ENCODE measurements at places on chromosomes 6 and 20.
A peak's percentile ranks its signal among the peaks of the same experiment; 100 is the strongest.

DNA sequence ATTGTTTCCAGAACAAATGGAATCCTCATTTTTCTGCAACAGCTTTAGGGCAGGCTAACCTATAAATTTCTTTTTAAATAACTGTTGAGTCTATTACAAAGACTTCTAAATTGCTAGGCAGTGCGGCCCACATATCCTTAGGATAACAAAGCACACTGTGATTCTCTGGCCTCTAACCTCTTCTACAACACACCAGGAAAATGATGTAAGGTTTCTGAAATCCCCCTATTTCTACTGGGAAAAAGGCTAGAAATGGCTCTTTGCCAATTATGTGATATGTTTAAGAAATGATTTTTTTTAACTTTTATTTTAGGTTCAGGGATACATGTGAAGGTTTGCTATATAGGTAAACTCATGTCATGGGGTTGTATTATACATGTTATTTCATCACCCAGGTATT is 17.3 kb upstream of the NT5E start:
- DNase-seq: no peak

DNA sequence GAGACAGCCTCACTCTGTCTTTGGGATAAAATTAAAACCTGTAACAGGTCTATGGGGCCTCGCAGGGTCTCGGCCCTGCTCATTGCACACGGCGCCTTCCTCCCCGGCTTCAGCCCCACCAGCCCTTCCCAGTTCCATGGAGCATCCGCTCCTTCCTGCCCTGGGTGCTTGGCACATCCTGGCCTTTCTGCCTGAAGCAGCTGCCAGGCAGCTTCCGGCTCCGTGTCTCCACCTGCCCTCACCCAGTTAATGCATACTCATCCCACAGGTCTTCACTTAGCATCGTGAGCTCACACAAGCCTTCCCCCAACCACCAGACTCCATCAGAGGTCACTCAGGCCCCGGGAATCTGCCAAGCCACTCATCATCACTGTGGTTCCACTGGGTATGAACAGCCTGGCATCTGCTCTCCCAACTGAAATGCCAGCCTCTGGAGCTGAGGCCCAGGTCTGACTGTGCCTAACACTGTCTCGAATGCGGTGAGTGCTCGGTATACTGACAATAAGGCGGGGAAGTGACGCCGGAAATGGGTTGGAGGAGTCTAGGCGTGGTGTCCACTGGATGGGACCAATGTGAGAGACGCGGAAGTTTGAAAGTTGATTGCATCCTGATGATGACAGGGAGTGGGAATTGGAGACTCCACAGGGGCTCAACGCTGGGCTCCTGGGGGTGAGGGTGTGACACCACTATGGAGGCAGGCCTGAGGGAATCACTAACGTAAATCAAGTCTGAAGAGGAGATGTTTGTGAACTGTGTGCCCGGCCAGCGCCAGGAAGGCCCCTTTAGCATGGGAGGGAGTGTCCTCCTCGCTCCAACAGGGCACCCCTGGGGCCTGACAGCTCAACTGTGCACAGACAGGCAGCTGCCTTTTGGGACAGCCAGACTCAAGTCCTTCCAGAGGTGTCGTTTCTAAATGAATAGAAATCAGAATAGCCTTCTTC is 245.8 kb downstream of the TTLL2 start:
- no peak for DNase-seq

DNA sequence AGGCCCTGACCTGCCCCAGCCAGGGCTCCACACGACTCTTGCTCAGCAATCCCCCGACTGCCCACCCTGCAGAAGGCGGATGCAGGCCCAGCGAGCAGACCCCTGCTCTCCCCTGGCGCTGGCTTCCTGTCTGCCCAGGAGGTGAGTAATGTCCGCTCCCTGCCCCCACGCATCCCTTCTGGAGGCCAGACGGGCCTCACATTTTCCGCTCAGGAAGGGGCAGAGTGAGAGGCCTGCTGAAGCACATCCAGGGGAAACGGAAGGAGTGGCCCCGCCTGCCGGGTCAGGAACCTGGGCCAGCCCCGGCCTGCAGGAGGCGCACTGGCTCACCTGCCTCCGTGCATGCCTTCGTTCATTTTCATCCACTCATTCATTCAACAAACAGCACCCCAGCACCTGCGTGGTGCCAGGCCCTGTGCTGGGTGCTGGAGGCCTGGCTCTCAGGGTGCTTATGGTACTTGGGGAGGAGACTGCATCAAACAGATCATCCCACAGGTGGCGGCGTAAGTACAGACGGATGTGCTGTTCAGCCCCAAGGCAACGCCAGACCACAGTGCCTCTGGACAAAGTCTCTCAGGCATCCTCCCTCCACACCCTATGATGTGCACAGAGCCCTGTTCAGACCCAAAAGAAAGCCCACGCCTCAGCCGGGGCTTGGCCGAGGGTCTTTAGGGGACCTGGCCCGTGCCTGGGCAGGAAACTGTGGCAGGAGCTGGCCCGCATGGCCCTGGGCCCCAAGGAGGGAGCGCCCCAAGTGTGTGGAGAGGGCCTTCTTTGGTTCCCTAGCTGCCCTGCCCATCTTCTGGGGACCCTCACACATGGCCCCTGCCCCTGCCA is 112.1 kb downstream of the ASXL1 start:
- DNase-seq: no peak

GRCh38 chr20:43124241-43124640 is 65.5 kb downstream of the PTPRT start:
- no peak for DNase-seq

DNA sequence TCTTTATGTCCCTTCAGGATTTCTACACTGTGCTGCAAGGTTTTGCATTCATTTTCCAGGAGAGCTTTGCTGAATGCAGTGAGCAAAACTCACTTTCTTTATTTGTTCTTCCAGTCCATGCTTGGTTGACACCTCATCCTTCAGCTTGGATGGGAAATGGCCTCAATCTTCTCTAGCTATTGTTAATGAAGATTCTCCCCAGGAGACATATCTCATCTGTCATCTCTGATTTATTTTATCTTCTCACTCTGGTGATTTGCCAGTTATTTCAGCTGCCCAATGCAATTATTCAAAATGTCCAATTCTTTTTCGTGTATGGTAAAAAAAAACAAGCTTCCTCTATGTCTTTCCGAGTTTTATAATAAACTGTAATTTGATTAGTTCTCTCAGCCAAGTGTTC is 77.9 kb upstream of the PAK5 start:
- DNase-seq: no peak

DNA sequence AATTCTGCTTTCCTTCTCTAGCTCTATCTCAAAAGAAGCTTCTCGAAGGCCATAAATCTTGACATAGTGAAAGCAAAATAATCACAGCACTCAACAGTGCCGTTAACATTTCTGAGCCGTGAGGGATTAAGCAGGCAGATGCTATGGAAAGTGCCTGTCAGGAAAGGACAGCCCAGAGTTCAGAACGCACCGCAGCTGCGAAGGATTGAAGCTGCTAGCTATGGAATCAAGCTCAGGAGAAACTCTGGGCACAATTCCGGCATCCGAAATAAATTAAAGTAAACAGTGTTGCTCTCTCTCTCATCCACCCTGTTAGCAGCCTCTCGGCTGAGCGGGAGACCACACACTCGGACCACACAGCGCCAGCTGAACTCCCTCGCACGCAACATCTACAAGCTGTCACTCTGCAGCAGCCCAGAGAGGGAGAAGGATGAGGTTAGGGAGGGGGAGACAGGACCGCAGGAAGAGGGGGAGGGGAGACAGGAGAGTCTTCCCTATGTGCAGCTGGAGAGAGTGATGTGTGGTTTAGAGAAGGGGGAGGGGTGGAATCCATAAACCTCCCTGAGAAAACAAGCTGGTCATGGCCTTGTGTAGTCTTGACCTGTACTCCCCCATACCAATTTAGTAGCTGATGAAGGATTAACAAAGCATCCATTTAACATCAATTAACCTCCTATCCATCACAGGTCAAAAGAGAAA is 9.0 kb downstream of the EXOC2 start:
- peak; percentile 18 for DNase-seq

DNA sequence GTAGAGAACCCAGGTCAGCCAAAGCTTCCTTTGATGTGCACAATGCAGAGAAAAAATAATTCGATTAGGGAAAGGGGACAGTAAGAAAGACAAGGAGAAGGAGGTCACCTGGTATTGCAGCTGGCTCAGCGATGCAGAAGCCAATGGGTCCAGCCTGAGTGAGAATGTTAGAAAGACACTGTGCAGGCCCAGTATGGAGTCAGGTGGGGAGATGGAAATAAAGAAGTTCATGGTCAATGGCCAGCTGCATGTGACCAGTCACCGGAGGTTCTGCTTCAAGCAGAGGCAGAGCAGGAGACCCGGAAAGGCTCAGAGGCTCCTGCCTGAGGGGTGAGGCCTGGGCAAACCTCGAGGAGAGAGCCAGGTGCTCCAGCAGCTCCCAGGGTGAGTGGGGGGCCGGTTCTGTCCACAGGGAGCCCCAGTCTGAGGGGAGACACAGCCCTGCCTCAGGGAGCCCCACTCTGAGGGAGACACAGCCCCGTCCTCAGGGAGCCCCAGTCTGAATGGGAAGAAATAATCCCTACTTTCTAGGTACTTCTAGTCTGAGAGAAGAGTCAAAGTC is 51.3 kb downstream of the LRFN2 start:
- no peak for DNase-seq

DNA sequence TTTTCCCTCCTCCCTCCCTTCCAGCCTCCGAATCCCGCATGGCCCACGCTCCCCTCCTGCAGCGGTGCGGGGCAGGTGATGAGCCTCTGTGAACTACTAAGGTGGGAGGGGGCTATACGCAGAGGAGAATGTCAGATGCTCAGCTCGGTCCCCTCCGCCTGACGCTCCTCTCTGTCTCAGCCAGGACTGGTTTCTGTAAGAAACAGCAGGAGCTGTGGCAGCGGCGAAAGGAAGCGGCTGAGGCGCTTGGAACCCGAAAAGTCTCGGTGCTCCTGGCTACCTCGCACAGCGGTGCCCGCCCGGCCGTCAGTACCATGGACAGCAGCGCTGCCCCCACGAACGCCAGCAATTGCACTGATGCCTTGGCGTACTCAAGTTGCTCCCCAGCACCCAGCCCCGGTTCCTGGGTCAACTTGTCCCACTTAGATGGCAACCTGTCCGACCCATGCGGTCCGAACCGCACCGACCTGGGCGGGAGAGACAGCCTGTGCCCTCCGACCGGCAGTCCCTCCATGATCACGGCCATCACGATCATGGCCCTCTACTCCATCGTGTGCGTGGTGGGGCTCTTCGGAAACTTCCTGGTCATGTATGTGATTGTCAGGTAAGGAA is at the start of gene OPRM1:
TSS of gene OPRM1 (plus strand) at position 10 of the 612 bp plus-strand sequence. CDS start at position 315, 305 bp downstream.
- no peak for DNase-seq

DNA sequence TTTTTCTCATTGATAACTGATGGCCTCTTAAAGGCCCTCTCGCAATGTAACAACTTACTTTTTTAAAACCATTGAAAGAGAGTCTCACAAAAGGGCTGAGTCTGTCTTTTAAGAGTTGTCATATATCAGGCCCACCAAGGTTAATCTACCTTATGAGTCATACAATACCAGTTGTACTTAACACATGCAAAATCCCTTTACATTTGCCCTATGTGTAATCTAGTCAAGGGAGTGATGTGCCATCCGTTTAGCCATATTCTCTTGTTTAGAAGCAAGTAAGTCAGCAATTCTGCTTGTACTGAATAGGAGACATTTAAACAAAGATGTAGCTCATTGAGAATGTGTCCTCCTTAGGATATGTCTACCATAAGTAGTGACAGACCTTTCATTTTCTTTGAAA is 143.7 kb downstream of the TENT5A start:
- DNase-seq: no peak

DNA sequence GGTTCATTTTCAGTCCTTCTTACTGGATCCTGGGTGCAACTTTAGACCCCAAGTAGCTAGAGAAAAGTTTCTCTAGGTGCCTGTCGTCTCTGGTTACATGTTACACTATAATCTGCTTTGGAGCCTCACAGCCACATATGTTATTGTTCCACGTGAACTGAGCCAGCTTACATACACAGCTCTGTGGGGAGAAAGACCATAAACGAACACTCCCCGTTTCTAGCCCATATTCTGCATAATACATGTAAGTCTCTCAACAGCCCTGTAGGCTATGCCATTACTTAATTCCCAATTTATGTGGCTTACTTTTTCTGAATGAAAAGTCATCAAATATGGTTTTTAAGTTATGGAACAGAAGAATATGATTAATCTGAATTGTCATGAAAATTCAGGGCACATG is 233.8 kb downstream of the BCKDHB start:
- no peak for DNase-seq

All from NCI-H2081 treated with DMSO at 0.1 percent for 48 hours (cell line).